ENCODE measurements at places on chromosomes 16 and 17.

- no peak for DNase-seq
These were observed 238.9 kb upstream of the NLRP1 start for GRCh38 chr17:5823219-5823618.

- no peak for DNase-seq
These were observed 65.3 kb upstream of the NFAT5 start for GRCh38 chr16:69500496-69500895.

DNA sequence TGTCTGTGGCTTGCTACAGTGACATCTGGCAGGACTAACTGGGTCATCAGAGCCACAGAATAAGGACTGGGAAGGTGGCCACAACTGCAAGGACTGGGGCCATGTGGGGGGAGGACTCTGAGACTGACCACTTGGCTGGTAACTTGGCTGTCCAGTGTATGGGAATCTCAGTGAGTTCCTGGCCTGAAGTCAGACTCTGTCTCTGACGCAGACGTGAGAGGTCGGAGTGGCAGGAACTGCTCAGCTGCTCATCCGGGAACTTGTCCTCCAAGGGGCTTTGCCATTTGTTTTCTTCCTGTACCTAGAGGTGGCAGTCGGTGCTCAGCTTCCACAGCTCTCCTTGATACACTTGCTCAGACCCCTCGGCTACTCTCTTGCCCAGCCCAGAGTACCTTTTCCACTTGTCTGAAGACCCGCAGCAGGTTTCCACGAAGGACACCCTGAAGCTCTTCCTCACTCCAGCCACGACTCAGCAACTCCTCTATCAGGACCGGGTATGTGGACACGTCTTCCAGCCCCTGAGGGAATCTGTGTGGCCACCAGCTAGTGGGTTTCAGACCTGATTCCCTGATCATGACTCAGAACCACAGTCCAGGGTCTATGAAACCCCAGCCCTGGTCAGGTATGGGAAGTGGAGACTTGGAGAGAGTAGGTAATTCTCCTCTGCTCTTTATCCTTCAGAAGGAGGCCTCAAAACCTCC, 7.3 kb upstream of the DPEP3 start:
- no peak for DNase-seq

DNA sequence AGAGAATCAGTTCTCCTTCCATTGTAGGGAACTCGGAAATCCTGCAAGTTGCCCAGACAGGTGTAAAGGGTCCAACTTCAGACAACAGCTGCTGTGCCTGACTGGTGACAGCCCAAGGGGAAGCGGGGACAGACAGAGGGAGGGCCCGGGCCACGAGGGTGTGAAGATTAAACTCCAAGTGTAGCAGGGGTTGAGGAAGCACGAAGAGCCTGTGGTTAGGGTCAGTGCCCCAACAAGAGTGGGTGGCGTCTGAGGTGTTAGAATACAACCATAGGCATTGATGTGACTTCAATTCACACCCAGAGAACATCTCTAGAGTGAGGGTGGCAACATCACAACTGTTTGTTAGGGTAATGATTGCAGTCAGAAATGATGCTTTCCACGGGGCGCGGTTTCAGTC, 39.1 kb downstream of the ASPA start:
- DNase-seq: no peak

GRCh38 chr17:59002126-59002525, 104.6 kb downstream of the TRIM37 start:
- no peak for DNase-seq

DNA sequence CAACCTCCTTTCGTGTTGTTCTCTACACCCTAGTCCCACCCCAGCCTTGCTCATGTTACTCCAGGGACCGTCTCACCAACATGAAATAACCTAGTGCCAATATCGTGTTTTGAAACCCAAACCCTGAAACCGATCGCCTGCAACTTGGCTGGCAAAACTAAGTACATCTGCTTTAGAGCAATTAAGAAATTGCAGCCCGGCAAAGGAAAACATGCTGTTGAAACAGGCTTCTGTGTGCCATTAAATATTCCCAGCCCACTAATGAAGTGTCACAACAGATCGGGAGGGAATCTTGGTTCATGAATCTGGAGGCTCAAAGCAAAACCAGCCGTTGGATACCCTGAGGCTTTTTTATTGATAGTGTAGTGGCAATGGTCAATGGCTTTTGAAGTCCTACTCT, 48.3 kb upstream of the GPR139 start:
- no peak for DNase-seq
